ENCODE measurements at places on chromosomes 3 and 15.

GRCh38 chr15:22966321-22967083 lies 13.7 kb downstream of the CYFIP1 start:
- no peak for DNase-seq

DNA sequence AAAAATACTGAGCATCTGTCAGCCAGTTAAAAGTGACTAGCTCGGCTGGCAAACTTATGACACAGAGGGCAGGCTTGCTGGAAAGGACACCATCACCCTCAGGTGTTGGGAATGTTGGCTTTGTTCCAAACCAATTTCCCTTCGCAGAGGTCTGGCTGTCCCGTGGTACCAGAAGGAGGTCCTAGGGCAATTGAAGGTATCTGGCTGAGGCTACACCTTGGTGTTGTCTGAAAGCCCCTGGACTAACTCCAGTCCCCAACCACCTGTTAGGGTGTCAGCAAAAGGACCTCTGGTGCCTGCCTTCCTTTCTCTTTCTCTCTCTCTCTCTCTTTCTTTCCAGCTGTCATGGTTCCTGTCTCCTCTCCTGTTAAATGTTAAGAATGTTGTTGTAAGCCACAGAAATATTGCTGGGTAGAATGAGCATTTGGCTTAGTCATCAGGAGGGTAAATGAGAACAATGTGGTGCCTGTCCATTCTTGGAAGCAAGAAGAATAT lies 12.5 kb downstream of the PRR20G start:
- peak; percentile 13 for DNase-seq

- DNase-seq: no peak
Observed at GRCh38 chr15:69951898-69952555, 145.7 kb downstream of the TLE3 start.

- no peak for DNase-seq
Observed at GRCh38 chr15:99101501-99101900, 3.4 kb upstream of the SYNM start.

DNA sequence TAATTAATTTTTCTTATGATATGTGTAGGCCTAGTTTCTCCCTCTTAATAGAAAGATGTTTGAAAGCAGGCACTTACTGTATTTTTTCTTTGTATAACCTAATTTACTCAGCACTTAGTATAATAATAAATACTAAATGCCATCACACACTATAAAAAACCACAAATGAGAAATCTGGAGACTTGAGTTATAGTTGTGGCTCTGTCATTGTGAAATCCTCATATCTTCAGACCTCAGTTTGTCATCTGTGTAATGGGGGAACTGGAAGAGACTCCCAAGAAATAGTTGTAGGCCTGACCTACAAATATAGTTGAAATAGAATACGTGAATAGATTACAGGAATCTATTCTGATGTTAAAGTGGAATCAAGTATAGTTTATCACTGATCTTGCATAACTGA lies 287.6 kb upstream of the DPH6 start:
- DNase-seq: no peak

GRCh38 chr3:63538919-63539318 lies 113.6 kb upstream of the SNTN start:
- no peak for DNase-seq

DNA sequence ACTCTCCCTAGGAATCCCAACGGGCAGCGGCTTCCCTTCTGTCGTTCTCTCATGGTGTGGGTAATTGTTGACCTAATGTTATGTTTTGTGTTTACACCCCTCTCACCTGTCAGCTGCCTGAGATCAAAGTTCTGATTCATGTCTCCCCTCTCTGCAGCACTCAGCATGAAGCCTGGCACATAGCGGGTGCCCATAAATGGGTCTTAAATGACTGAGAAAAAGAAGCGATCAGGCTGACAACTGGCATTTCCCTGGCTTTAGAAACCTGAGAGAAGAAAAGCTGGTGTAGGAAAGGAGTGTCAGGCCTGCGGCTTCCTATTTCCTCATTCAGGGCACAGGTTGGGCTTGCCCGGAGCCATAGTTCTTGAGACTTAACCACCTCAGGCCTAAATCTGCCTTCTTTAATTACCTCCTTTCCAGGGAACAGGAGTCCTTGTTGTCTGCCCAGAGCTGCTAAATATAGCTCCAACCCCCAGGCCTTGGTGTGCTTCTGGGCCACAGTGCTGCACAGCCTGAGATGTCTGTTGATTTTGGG lies 31.8 kb downstream of the LPP start:
- no peak for DNase-seq

- no peak for DNase-seq
Observed at GRCh38 chr15:68384451-68385239, 47.3 kb downstream of the ITGA11 start.

DNA sequence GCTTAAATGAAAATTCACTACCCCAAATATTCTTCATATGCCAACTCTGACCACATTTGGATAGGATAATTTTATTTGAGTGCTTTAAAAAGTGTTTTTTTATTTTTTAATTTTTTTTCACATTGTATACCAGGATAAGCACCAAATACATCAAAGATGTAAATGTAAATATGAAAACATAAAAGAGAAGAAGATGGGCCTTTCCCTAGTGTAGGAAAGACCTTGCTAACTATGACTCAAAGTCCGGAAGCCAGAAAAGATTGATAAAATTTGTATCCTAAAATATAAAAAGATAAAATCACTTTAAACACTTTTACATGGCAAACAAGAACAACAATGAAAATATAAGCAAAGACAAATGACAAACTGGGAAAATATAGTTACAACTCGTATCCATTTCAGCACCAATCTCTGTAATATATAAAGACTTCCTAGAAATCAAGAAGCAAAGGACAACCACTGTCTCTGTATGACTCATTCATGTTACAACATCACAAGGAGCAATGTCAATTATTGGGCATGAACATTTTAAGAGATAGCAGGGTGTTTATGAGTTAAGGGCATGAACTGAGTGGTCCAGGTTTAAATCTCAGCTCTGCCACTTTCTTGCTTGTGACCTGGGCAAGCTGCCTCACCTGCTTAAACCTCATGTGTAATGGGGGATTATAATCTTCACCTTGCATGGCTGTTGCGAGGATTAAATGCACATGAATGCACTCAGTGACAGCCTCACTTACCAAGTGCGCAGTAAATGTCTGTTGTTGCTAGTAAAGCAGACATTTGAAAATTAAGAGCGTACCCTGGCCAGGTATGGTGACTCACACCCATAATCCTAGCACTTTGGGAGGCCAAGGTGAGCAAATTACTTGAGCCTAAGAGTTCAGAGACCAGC lies 25.3 kb upstream of the ARHGEF3 start:
- DNase-seq: no peak

- DNase-seq: no peak
Observed at GRCh38 chr3:40265181-40265580, 44.3 kb upstream of the EIF1B start.

DNA sequence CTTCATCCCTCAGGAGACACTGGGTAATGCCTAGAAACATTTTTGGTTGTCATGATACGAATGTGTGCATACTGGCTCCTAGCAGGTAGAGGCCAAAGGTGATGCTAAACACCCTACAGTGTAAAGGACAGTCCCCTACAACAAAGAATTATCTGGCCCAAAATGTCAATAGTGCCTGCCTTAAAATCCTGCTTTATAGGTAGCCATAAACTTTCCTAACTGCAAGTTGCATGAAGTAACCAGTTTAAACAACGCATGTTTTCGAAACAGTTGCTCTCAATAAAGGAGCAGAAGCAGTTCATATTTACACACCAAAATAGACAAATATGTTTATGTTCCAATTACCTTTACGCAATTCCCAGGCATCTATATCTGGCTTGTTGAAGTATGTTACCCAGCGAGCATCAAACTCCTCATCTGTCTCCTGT lies 9.1 kb downstream of the COX5A start:
- DNase-seq: no peak

DNA sequence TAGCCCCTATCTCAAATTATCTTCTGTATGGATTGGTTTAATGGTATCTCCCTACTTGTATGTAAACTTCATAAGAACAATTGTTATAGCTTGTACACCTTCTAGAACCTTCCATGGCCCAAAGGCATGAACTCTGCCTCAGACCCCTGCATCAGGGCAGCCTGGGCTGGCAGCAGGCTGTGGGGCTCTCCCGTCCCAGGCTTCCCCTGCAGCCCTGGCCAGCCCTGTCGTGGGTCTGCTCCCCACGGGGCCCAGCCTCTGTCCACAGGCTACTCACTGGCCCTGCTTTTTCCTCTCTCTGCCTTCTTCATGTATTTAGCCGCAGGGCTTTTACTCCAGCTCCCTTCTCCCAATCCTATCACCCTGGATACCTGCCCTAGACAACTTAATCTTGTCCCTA lies 4.4 kb downstream of the SCN5A start:
- no peak for DNase-seq

GRCh38 chr3:178054471-178054870 lies 481.8 kb upstream of the KCNMB2 start:
- no peak for DNase-seq

DNA sequence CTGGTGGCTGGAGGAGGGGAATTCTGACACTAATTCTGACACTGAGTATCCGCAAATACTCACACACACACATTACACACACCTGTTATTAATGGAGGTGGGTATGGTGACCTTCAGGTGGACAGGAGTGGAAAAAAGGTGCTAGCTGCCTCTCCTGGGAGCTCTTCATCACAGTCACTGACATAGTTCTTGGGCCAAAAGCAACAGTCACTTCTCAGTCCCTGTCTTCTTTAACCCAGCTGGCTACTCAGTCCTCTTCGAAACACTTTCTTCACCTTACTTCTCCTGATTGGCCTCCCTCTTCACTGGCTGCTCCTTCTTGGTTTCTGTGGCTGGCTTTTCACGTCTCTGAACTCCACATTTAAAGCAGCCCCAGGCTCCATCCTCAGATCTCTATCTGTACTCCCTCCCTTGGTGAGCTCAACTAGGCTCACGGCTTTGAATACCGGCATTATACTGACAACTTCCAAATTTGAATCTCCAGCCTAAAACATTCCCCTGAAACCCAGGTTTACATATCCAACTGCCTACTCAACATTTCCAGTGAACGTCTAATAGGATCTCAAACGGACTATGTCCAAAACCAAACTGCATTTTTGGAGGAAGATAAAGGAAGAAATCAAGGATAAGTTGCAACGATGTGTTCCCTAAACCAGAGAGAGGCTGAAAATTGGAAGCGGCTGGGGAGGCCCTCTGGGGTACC lies 53.2 kb upstream of the HEG1 start:
- no peak for DNase-seq

DNA sequence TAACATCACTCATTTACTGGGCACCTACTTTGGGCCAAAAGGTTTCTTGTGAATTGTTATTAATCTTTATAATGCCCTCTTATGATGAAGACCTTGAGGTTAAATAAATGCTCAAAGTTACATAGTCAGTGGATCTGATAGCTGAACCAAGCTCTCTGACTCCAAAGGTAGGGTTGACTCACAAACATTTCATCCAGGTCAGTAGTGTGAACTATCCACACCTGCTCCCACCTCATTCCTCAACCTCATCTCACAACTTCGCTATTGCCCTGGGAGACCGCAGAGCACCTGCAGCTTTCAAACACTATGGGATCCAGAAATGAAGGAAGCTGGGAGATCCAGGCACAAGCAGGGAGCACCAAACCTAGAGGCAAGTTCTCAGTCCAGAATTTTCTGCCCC lies 93.8 kb upstream of the FGF12 start:
- no peak for DNase-seq

- DNase-seq: no peak
Observed at GRCh38 chr15:66986951-66987350, 78.5 kb upstream of the SMAD3 start.

GRCh38 chr15:73936181-73936580 lies 9.9 kb downstream of the LOXL1 start:
- peak; percentile 44 for DNase-seq

DNA sequence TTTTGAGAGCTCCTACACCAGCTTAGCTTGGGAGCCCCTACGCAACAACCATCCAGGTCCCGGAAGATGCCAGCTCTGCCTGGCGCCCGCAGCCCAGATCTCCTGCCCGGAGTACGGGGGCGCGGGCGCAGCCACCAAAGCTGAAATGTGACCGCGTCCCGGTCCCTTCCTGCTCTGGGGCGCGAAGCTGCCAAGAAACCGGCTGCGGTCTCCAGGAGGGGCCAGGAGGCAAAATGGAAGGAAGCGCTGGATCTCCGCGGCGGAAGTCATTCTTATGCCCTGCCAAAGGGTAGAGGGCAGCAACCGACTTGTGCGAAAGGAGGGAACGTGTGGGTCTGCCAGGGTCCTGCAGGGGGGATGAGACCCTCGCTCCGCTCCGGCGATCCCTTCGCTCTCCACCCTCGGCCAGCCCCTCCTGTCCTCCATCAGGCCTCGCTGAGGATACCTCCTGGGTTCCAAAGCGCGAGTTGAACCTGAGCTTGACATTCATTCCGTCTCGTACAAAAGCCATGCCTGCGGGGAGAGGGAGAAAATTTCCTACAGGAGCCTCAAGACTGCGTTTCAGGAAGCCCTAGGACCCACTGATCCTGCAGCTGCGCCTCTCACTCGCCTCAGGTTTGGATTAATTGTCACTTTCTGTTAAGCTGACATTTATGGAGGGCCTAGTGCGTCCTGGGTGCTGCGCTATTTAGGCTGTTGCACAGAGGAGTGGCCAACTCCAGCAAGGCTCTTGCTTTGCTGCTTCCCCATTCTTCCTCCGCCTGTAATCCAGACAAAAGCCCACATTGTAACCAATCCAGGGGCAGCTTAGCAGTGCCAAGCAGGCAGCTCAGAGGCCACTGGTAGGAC lies 98.3 kb upstream of the VGLL3 start:
- DNase-seq: no peak

DNA sequence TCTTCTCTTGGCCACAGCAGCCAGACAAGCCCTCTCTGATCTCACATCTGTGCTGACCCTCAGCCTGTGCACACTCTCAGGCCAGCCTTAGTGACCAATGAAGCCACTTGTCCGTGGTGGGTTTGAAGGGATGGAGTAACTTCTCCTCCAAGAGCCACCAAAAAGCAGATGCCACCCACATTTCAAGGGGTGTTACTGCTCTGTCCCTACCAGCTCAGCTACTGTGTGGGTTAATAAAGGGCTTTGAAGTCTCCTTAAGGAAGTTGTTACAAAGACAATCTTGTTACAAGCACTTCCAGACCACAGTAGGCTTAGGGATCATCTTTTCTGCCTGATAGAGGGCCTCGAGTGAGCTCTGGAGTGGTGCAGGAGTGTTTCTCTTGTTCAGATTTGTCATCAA lies 3.3 kb upstream of the CA12 start:
- DNase-seq: no peak

- DNase-seq: no peak
Observed at GRCh38 chr3:43142472-43142871, 36.6 kb upstream of the POMGNT2 start.

DNA sequence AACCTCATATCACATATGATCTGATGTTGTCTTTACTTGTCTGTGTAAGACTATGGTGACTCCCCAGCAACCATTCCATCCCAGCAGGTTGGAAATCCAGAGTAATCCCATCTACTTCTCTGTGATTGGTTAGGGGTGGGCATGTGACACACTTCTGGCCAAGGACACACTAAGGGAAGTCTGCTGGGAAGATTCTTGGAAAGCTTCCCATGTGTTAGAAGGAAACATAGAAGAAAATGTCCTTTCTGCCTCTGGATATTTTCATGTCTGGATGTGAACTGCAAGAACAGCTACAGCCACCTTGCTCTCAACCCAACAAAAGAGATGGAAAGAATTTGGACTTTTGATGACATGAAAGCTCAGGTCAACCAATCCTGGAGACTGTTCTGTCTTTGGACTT lies 2.6 kb upstream of the UBE2Q2 start:
- no peak for DNase-seq
